ENCODE measurements at places on chromosomes 5 and 9.

- no peak for DNase-seq
These were observed 5.3 kb downstream of the ATOSB start for GRCh38 chr9:35110327-35110761.

DNA sequence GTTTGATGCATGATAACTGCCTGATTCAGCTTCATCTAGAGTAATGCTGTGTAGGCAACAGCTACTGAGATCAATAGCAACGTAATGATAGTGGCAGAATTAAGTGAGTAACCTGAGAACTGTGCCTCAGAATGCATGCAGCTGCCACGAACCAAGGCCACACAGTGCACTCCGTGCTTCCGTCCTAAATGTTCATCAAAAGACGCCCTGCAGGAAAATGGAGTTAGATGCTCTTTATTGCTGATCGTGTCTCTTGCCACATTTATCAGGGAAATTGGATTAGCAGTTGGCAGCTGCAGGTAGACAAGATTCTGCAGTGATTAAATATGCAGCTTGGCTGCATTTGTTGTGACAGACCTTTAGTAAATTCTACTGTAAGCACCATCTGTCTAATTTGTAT is 107.7 kb upstream of the TLX3 start:
- no peak for DNase-seq

DNA sequence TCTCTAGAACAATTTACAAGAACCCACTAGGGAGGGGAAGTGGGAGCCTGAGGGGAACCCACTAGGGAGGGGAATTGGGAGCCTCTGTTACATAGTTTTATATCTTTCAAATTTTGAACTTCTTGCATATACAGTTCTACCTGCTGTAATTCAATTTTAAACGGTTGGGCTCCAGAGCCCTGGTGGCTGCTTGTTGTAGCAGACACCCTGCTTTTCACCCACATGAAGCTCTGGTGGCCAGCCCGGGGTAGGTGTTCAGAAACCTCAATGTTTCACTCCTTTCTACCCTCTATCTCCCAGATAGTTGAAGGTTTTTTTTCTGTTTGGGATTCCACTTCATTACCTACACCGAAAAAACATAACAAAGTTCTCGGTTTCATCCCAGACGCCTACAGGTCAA is 124.4 kb downstream of the TMEM174 start:
- no peak for DNase-seq

DNA sequence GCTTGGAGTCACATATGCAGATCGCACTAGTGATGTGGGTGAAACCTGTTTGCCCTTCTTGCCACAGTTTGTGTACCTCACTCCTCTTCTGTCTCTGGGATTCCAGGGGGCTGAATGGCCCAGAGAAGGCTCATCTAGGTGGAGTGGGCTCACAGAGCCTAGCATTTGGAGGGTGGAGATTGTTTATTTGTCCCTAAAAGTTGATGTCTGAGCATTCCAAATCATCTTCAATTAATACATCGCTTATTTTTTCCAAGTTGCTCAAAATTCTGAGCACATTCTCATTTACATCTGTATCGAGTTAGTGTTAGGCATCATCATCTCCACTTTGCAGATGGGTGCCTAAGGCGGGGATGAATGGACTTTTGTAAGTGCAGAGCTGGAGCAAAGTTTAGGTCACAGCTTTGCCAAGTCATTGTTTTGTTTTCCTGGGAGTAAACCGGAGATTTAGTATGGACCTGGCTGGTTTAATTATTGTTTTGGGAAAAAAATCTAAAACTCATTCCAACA is 2.0 kb downstream of the ABL1 start:
- DNase-seq = no peak

DNA sequence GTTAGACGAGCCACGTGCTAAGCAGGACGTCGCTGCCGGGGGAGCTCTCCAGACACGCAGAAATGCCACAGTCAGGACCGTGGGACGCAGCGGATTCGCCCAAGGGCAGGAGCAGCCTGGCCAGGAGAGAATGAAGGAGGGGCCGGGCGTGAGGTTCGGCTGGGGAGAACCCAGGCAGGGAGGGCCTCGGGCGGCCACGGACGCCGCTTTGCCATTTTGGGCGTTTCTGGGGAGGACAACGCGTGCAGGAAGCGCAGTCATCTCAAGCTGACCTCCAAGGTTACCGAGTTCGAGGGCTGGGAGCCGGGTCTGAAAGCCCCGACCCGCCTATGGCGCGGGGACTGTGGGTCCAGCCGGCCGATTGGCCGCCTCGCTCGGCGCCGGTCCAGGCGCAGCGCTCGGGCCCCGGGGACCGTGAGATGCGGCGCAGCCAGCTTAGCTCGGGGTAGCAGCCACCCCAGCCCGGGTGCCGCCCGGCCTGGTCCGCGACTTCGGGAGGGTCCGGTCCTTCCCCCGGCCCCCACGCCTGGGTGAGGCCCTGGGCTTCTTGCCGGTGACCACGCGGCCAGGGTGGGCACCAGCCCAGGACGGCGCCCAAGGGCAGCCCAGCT is 760 bp upstream of the MAN1B1 start:
- DNase-seq = peak; percentile 13

DNA sequence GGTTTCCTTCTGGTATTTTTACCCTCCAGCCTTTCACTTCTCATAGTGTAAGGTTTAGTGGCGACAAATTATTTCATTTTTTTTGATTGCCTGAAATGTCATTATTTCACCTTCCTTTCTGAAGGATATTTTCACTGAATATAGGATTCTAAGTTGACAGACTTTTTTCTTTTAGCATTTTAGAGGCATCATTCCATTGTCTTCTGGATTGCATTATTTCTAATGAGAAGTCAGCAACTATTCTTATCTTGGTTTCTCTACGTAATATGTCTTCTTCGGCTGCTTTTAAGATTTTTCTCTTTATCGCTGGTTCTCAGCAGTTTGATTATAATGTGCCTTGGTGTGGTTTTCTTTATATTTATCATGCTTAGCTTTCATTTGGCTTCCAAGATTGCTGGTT is 194.2 kb downstream of the GAPVD1 start:
- DNase-seq = no peak

DNA sequence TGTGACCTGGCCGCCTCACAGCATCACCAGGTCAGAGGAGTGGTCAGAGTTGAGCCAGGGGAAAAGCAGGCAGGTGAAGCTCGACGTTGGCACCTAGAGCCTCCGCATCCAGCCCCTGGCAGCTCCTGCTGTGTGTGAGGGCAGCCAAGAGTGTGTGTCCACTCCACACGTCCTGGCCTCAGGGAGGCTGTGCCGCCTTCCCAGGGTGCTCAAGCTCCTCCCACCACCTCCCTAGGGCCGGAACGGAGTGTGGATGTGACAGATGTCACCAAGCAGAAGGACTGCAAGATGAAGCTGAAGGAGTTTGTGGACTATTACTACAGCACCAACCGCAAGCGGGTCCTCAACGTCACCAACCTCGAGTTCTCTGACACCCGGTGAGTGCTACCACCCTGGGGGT is 72.5 kb downstream of the PHF2 start:
- no peak for DNase-seq

Data from T-cell (primary cell).